ENCODE measurements at places on chromosomes 1 and 21. TPM values are rescaled to one million over a fixed set of nuclear protein-coding genes. Genes with fewer than 3 reads are reported as not detected.

GRCh38 chr1:19360016-19360415 is 47.9 kb downstream of the SLC66A1 start:
- no peak for DNase-seq

ISG20L2 gene
- 25.6 TPM for polyA plus RNA-seq

DNA sequence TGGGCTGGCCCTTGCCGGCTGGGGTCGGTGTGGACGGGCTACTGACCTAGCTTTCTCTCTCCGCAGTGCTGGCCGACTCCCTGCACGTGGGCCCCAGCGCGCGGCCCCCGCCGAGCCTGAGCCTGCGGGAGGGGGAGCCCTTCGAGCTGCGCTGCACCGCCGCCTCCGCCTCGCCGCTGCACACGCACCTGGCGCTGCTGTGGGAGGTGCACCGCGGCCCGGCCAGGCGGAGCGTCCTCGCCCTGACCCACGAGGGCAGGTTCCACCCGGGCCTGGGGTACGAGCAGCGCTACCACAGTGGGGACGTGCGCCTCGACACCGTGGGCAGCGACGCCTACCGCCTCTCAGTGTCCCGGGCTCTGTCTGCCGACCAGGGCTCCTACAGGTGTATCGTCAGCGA is 34.9 kb downstream of the PTGFRN start:
- no peak for DNase-seq

- no peak for DNase-seq
Measured at GRCh38 chr21:46095814-46096595, 1.9 kb upstream of the COL6A2 start.

ZNF648 gene
- not detected for polyA plus RNA-seq

DNA sequence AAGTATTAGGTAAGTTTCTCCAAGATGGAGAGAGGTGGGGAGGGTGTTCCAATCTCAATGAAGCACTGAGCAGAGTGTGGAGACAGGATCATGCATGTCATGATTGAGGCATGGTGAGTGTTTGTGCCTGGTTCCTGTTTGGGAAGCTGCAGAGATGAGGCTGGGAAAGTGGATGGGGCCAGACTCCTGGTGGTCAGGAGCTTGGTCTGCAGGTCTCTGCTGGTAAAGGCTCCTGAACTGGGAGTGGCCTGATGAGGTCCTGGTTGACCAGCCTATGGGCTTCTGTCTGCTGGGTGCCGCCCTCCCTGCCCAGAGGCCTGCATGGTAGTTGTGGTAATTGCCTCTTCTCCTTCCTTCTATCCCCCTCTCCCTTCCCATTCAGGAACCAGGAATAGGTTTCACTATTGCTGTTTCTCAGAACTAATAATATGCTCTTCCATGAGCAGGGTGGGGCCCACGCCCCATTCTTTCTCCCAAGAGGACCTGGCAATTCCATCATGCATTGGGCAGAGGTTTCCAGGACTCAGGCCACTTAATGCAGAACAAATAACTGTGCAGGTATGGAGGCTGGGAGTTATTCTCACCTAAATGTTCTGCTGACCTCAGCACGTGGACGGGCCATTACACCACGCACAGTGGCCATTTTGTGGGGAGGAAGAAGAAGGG is 24.5 kb downstream of the PROK1 start:
- DNase-seq = no peak

GRCh38 chr1:21514245-21514644 is 5.0 kb downstream of the ALPL start:
- no peak for DNase-seq

DNA sequence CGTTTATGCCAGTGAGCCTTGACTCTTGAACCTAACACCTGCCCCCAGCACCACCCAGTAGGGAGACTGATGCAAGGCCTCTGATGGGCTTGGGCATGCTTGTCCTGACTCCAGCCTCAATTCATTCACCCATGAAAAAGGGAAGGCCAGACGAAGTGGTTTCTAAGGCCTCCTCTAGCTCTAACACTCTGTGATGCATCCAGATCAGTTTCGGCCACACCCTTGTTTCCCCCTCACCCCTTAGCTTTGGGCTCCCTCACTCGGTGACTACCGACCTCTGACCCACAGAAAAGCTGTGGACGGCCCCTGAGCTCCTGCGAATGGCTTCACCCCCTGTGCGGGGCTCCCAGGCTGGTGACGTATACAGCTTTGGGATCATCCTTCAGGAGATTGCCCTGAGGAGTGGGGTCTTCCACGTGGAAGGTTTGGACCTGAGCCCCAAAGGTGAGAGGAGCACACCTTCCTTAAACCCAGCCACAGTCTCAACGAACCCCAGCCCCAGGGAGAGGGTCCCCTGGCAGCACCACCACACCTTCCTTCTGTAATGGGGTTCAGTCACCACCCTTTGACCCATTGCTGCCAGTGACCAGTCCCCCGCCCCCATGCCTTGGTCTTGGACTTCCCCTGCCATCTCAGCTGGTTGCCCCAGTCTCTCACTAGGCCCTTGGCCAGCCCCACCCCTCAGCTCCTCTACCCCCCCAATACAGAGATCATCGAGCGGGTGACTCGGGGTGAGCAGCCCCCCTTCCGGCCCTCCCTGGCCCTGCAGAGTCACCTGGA is 9.0 kb downstream of the NPR1 start:
- DNase-seq = no peak

DNA sequence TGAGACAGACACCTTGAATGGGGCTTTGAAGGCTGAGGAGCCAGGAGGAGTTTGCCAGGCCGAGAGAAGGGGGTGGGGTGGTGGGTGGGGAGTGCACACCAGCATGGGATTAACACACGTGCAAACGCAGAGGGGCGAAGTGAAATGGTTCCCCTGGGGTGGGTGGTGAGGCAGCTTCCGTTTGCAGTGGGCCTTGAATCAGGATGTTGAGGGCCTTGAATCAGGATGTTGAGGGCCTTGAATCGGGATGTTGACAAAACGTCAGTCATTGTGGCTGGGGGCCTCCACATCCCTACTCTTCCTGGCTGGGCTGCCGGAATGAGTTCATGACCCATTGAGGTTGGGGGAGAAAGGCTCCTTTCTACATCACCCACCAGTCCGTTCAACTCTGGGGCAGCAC is 16.6 kb downstream of the LDLRAP1 start:
- no peak for DNase-seq

DNA sequence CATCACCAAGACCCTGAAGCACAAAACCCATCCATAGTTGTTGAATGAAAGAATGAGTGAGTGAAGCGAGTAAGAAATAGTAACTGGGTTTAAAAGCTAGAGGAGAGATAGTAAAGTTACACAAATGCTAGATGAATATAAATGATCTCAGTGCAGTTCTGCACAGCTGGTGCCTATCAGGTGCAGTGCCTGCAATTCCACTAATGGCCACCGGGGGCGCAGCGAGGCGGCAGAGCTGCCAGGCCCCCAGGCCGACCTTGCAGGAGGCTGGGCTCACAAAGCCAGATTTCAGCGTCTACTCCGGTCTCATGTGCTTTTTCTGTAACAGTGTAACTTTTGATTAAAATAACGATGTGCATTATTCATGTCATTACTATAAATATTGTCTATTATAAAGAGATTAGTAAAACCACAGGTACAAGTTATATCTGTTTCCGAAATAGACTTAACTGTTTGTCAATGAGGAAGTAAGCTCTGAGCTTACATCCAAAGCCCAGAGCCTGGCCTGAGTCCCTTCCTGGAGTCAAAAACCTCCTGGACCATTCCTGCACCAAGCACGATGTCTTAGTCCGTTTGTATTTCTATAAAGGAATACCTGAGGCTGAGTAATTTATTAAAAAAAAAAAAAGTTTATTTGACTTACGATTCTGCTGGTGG is 477.6 kb downstream of the NPHP4 start:
- DNase-seq = no peak

SLFNL1 gene
- polyA plus RNA-seq = 0.09 TPM

GRCh38 chr1:46133181-46133658 is 791 bp upstream of the PIK3R3 start:
- no peak for DNase-seq

GRCh38 chr1:183480971-183481441 is 8.7 kb downstream of the SMG7 start:
- DNase-seq = no peak

GRCh38 chr1:206133751-206134415 is 16.7 kb upstream of the AVPR1B start:
- DNase-seq = no peak

- no peak for DNase-seq
Measured at GRCh38 chr1:109131059-109131458, 17.1 kb downstream of the ELAPOR1 start.

MECR gene
- polyA plus RNA-seq = 18.2 TPM

ACKR1 gene
- not detected for polyA plus RNA-seq

DNA sequence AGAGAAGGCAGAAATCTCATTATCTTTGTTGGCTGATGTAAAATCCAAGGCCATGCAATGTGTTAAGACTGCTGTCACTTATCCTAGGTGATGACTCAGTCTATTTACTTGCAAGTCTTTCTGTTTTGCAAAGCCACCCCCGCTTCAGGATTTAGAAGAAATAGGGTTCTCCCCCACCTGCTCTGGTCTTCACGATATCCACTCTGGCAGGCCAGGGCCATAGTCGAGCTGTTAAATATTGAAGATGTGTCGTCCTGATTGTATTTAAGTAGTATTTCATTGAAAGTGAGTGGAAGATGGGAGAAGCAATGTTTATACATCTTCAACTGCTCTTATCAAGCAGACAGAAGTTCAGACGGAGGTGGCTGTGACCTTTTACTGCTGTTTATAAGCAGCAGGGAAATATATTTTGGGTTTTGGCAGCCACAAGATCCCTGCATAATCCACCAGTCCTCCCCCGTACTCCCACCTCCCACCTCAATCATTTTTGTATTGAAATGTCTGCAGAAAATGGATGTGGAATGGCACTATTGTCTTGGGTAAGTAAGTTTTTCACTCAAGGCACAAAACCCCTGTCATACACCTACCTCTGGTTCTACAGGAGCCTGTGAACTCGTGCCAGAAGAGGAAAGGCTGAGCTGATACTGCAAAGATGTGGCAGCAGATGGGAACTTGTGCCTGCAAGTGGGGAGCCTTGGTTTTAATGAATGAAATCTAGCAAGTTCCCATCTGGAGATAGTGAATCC is 117.4 kb downstream of the MRPS6 start:
- no peak for DNase-seq

ACTL8 gene
- polyA plus RNA-seq = 0.05 TPM

DNA sequence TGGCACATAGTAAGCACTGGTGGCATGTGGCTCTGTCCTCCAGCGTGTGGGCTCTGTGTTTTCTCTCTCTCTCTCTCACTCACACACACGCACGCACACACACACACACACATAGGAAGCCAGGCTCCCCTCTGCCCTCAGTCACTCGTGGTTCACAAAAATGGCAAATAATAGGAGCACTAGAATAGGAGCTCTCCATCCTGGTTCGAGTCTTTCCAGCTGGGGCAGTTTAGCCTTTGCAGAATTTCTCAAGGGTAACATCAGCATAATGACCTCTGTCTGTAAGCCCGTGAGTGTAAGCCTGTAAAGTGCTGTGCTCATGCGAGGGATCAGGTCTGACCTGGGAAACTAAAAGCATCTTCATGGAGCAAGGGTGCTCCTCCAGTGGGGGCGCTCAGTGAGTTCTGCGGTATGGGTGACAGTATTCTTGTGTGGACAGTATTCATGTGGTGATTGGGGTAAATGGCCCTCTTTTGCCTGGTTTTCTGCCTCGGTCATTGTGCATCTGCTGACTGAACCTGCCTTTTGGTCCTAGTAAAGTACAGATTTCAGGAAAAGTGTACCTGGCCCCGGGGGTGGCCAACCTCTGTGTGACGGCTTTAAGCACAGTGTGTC is 842 bp upstream of the ZC3H12A start:
- no peak for DNase-seq

DNA sequence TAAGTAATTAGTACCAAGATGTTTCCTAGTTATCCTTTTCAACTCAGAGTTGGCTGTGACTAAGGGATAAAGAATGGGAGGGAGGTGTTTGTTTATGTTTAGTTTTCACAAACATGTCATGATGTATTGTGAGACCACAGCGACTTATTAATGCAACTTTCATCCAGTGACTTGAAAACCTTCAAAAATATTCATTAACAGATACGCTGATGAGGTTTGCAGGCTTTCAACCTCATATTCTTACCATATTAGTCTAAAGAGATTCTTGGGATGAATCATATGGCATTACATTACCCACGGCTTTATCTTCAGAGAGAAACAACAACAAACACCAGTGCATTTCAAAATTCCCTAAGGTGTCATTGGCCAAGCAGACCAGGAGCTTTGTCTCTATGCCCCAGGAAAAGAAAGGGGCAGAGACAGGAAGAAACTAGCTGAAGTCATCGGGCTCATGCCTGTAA is 36.4 kb downstream of the PALMD start:
- DNase-seq = peak; percentile 24

RNF187 gene
- polyA plus RNA-seq = 77.5 TPM

- DNase-seq = no peak
Measured at GRCh38 chr1:173241528-173242347, 34.6 kb upstream of the TNFSF4 start.

CHAF1B gene
- 3.5 TPM for polyA plus RNA-seq

DNA sequence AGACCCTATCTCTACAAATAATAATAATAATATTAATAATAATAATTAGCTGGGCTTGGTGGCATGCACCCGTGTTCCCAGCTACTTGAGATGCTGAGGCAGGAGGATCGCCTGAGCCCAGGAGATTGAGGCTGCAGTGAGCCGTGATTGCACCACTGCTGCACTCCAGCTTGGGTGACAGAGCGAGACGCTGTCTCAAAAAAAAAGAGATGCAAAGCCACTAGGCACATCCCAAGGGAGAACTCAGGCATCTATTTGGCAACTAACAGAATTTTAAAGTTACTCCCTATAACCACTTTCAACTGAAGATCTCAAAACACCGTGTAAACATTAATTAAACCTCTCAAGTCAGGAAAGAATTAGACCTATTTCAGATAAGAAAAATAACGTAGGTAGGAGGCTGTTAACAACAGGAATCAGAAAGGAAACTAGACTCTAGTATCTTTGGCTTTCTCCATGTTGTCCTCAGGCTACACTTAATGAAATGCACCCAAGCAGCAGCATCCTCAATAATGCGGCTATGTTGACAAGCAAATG is 3.7 kb downstream of the RNF19B start:
- no peak for DNase-seq

GRCh38 chr21:32613436-32614043 is 1.4 kb upstream of the CFAP298 start:
- no peak for DNase-seq

DNA sequence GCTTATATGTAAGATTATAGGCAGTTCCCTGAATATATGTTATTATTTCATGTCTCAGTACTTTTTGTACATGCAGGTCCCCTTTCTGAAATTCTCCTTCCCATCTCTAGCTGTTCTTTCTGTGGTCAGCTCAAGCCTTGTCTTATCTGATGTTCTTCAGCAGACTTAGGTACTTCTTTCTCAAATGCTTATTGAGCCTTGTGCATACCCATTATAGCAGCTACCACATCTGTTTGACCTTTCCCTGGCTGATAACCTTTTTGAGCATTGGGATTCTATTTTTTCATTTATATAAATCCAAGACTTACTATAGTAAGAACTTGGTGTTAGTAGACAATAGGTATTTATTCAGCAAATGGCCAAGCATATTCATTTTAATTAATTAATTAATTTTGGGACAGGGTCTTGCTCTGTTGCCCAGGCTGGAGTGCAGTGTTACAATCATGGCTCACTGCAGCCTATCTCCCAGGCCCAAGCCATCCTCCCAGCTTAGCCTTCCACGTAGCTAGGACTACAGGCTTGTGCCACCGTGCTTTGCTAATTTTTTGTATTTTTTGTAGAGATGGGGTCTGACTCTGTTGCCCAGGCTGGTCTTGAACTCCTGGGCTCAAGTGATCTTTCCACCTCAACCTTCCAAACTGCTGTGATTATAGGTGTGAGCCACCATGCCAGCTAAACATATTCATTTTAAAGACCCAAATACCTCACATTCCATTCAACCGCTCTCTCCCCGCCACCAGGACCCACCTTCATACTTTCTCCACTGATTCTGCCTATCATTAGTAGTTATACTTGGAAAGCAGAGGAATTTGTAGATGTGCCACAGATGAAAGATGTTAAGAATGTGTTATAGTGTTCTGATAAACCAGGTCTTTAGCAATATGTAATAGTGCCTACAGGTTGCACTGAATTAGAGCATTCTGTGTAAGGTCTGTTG is 16.7 kb downstream of the TIPRL start:
- no peak for DNase-seq
